ENCODE measurements at places on chromosomes 1 and 21.
A peak's percentile ranks its signal among the peaks of the same experiment; 100 is the strongest.

DNA sequence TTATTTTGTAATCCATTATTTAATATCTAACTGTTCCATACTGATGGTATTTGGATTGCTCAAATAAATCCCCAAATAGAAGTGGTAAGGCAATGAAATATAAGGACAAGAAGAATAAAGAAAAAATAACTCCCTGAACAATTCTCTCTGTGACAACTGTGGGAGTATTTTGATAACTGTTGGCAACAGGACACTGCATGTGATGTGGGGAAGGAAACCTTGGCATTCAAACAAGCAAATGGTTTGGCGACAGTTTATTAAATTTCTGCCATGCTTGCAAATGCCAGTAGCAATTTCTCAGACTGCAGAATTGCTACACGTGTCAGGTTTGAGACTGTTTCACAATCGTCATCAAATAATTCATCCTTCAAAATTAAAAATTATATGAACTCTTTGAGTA lies 8.6 kb upstream of the MRPL39 start:
- no peak for DNase-seq

DNA sequence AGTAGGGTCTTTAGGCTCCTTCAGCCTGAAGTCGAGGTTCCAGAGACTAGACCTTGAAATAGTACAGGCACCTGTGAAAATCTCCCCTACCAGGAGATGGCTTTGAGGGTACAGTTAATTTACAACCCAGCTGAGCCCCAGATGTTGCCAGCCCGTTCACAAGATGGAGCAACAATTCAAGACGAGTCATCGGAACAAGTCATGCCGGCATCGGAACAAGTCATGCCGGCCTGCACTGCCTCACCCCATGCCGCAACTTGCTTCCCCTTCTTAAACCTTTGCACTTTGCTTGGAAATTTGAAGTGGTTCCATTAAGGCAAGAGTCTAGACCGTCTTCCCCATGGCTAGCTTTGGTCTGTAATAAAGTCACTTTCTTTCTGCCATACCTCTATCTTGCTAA lies 16.0 kb downstream of the HHAT start:
- DNase-seq = peak; percentile 66

DNA sequence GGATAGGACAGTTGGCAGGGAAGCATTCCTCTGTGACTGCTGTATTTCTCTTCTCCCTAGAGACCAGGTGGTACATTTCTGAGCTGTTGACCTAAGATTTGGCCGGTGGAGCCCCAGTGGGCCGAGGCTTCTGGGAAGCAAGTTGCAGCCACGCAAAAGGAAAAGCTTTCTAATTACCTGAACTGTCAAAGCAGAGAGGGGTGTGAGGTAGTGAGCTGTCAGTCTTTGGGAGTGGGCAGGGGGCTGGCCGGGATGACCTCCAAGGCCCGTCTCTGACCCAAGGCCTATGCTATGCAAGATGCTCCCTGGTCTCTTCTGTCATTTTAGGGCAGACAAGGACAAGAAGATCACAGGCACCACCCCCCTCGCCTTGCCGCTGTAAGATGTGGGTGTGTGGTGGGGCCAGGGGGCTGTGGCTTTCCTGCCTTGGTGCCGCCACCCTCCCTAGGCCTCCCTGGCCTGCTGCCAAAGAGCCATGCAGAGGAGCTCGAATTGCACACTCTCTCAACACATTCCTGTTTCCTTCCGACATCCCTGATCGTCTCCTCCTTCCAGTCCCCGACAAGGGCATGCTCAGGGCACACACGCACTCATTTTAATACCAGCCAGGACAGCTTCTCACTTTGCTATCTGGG lies 7.7 kb downstream of the PADI1 start:
- peak; percentile 22 for DNase-seq

GRCh38 chr1:110675060-110675791 lies 486 bp upstream of the KCNA3 start:
- no peak for DNase-seq

DNA sequence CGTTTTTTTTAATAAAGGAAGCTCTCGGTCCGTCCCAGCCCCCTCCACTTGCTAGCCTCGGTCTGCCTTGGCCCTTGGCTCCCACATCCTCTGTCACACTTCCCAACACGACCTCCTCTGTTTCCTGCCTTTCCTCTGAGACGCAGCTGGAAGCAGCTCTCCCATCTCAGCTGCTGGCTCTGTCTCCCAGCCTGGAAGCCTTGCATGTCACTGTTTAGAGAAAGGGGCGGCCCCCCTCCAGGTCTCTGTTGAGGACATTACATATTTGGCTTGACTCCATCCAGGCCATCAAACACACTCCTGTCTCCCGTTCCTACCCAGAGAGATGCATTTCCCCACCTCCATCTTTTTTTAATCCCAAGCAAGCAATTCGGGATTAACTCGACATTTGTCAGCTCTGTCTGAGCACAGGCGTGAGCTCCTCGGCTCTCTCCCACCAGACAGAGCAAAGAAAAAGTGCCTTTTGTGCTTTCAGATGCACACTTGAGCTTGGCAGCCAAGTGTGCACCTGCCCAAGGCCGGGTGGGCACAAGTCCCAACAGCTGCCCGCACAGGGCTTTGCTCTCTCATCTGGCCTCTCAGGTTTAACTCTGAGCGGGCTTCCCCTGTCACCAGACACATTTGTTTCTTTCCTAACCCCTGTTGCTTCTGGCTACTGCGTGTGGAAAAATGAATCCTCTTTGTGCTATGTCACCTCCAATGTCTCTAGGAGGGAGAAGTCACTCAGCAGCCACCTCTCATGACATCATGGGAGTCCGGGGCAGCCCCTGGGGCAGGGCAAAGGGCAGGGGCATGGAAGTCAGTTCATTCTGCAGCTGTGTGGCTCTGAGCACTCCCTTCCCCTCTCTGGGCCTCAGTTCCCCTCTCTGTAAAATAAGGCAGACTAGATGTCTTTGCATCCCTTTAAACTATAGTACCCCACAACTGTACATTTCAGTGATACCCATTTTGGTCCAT lies 108.3 kb downstream of the KCND3 start:
- no peak for DNase-seq

DNA sequence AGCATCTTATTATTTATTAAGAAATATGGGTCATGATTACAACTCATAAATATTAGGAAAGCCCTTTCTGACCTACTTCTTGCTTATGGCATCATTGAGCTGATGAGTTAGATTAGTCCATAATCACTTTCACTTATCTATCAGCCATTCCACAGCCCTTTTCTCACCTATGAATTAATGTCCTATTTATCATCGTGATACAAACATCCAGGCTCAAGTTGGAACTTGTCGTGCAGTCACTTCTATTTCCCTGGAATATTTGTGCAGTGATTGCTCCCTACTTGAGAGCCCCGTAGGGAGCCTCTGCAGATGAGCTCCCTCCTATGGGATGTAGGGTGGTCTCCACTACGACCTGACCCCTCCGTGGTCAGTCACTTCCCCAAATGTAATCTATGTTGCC lies 8.1 kb upstream of the F3 start:
- DNase-seq = no peak

GRCh38 chr1:194367121-194367520 lies 1180.7 kb upstream of the B3GALT2 start:
- DNase-seq = no peak

- no peak for DNase-seq
Observed at GRCh38 chr1:155013632-155014031, 11.0 kb downstream of the ZBTB7B start.

DNA sequence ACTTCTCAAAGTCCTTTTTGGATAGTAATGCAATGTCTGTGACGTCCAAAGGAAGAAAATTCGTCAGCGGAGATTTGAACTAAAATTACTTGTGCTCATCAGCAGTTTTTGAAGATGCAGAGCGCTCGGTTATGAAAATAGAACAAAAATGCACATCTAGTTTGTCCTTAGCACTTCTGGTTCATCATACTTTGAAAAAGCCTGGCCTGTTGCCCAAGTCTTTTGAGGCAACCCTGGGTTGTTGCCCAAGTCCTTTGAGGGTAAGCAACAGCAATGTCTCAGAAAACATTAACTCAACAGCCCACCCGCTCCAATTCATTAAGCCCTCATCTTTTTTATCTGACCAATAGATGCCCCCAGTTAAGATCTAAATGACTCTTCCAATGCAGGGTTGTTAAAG lies 91.9 kb downstream of the HUNK start:
- no peak for DNase-seq

DNA sequence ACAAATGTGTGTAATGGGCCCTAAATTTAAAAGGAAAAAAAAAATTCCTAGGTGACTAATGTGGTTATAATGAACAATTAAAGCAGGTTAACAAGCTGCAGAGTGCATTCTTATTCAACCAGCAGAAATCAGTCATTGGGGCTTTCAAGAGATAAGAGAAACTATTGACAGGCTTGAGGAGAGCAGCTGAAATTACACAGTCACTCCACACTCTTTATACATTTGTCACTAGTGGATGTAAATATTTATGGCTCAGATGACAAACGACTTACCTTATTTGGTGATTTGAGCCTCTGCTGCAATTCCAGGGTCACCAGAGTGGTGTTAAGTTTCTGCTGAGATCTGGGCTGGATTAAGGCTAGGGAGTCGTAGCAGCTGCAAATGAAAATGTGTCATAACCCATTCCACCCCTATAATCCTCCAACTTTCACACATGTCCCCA lies 896.3 kb downstream of the TTLL7 start:
- DNase-seq = peak; percentile 1

DNA sequence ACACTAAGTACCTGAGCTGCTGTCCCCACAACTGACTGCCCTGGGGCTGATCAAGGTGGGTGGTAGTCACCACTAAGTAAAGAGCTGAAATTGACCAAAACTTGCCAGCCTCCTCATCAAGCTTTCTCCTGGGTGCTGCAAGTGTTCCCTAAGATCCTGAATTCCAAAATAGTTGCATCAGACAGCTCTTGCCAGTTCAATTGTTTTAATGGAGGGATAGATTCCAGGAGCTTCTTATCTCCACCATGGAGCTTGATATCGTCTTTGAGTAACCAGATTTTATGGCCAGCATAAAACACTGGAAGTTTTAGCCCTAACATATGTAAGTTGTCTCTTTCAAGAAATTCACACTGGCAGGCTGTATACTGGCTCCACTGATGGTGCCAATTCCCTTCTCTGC lies 90.3 kb downstream of the NID1 start:
- no peak for DNase-seq

- peak; percentile 34 for DNase-seq
Observed at GRCh38 chr1:27569088-27569460, 34.9 kb downstream of the AHDC1 start.

DNA sequence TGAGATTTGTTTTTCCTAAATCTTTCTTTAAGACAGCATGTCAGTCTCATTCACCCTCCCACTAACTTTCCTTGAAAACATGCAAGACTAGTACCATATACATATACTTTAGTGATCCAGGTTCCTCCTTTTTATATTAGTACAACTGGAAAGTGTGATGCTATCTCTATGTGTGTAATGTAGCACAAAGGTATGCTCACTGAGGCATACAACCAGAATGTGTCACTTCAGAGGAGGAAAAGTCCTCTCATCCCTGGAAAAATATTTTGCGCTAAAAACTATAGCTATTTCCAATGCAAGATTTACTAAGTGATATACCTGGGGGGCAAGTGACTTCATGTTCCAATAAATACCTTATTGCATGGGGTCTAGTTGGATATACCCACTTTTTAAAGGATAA lies 45.9 kb downstream of the BARHL2 start:
- no peak for DNase-seq

All from fibroblast of mammary gland (primary cell).